ENCODE measurements at places on chromosomes 12 and 14.

DNA sequence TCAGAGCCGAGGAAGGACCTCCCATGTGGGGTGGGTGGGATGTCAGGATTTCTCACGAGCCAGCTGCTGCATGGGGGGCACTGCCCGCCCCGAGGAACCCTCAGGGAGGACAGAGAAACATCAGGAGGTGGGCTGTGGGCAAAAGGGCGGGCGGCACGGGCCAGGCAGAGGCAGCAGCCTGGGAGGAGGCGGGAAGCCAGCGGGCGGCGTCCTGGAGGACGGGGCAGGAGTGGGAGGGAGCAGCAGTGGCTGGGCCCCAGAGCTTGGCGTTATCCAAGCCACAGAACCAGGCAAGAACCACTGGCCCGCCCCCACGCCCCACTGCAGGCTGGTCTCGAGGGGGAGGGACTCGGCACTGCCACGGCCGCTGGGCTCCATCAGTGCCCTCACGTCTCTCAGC lies 2.4 kb downstream of the C14orf180 start:
- no peak for DNase-seq

- DNase-seq: no peak
These were observed 19.1 kb downstream of the RTL1 start for GRCh38 chr14:100884456-100884855.

- DNase-seq: no peak
These were observed 51.1 kb downstream of the BRMS1L start for GRCh38 chr14:35877276-35877675.

GRCh38 chr12:66669541-66669940 lies 9.3 kb downstream of the GRIP1 start:
- no peak for DNase-seq

- no peak for DNase-seq
These were observed 187.9 kb downstream of the PIWIL1 start for GRCh38 chr12:130525384-130526172.

GRCh38 chr14:98374136-98374535 lies 897.9 kb downstream of the BCL11B start:
- no peak for DNase-seq

DNA sequence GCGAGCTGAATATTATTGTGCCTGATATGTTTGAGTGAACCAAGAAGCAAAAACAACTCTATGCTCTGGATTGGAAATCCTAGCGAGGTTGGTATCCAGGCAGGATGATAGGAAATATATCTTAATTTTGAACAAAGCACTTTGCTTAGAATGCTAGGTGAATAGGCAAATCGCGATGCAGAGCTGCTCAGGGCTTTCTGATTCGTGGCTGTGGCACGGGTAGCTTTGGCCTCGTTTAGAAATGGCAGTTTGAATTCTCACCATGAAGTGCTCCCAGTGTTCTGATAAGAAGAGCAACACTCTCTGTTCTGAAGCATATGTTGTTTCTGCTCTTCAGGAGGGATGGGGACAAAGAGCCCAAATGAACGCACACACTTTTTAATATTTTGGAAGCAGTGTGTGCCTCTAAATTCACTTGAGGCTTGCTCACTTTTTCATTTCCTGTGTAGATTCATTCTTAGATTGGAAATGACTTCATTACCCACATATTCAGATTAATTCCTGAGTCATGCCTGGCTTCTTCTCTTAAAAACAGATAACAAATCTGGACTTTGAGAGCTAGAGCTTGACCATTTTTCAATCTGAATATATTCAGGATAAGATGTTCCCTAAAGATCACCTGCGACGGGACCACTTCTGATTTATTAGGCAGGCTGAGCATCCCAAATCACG lies 200.9 kb downstream of the RPAP3 start:
- no peak for DNase-seq

DNA sequence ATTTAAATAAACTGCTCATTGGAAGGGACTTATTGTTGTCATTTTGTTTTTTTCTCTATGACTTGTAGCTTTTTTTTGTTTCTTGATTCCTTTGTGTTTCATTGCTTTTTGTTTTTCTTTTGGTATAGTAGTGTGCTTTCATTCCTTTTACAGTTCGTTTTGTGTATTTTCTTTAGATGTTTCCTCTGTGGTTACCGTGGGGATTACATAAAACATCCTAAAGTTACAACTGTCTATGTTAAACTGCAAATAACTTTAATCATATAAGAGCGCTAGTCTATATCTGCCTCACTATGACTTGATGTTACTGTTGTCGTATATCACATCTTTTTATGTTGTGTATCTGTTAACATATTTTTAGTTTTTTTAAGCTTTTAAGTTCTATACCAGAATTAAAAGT lies 86.9 kb downstream of the ATF7IP start:
- DNase-seq: no peak

GRCh38 chr12:121781484-121781997 lies 11.9 kb downstream of the RHOF start:
- no peak for DNase-seq

GRCh38 chr14:105432657-105433056 lies 13.0 kb downstream of the MTA1 start:
- no peak for DNase-seq

DNA sequence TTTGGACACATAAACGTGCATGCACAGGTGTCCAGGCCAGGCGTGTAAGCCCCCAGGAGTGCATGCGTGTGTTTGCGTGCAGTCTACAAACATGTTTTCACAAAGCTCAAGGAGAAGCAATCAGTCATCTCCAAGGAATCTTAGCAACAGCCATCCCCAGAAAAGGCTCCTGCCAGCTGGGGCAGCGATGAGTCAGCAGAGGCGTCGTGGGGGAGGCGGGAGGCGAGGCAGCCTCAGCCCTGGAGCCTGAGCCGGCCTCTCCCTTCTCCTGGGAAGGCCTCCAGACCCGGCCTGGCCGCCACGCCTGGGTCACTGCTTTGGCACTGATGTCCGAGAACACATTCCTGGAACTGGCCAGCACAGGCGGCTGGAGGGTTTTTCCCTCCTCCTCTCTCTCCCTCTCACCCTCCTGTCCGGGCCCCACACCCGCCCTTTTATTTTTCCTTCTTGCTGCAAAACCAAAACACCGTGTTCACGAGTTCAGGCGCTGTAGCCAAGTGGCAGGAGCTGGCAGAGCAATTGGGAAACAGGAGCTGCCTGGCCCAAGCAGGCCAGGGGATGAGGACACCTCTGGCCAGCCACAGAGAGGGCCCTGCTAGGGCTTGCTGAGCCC lies 92.7 kb downstream of the LRRC74A start:
- peak; percentile 60 for DNase-seq

DNA sequence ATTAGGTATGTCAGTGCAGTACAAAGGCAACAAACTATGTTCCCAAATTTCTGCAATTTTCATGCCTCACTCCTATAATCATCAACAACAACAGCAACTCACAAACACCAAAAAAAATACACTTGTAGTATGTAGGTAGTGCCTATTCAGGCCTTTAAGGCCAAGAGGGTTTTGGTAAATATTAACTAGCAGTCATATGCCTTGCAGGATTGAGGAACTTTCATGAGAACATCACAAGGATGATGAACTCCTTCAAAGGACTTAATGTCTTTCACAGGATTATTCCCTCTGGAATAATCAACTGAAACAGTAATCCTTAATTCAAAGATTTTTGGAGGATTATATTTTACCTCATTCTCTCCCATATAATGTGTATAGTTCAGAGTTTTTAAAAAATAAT lies 293.8 kb downstream of the NOVA1 start:
- DNase-seq: no peak

- DNase-seq: peak; percentile 60
These were observed 537.3 kb downstream of the TMTC2 start for GRCh38 chr12:83224012-83224411.

DNA sequence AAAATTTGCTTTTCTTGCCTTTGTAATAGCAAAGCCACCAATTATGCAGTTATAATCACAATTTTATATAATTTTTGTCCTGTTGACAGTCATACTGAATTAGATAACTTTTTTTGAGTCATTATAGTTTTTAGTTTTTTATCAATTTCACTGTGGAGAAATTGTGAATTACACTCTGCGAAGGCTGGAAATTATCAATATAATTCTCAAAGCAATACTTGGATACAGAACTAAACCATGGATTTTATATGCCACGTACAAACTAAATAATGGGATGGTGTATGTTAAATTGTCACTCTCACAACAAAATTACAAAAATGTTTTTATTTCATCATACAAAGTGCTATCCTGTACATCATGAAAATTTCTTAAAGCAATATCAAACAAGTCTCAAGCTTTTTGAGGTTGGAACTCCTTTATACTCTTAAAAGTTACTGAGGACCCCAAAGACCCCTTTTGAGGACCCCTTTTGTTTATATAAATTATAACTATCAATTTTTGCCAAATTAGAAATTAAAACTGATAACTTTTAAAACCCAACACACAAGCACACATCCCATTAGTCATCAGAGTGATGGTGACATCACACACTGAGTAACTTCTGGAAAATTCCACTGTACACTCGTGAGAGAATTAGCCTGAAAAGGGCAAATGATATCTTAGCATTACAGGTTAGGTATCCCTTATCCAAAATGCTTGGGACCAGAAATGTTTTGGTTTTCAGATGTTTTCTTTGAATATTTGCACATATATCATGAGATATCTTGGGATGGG lies 19.8 kb upstream of the AQP2 start:
- no peak for DNase-seq

DNA sequence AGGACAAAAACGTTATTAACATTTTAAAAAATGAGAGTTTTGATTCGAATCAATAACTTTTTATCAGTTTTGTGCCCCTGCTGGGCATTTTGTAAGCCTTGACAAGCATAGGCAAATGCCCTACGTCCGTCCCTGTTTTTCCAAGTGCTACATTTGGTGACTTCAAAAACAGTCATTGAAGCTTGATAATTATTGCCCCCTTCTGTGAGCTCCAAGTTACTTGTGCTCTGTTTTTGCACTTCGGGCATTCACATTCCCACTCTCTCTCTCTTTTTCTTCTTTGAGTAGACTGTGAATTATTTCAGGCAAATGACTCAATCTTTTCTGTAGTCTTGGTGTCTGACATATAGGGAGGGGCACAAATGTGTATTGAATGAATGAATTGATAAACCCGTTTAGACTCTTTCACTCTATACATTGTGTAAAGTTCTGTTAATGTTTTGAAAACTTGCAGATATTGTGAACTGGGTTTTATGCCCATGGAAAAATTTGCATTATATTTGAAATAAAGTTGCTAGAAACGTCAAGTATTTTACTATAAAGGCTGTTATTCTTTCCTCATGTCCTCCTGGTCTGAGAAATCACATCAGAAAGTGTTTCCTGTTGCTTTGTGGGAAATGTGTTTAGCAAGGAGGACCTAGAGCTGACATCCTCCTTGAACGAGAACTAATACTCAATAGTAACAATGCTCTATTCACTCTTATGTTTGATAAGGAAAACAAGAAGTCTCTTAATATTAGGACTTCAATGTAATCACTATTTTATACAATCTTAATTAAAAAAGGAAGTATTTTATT lies 1.4 kb downstream of the APAF1 start:
- peak; percentile 4 for DNase-seq

GRCh38 chr14:99689266-99690236 lies 5.5 kb downstream of the CYP46A1 start:
- no peak for DNase-seq

DNA sequence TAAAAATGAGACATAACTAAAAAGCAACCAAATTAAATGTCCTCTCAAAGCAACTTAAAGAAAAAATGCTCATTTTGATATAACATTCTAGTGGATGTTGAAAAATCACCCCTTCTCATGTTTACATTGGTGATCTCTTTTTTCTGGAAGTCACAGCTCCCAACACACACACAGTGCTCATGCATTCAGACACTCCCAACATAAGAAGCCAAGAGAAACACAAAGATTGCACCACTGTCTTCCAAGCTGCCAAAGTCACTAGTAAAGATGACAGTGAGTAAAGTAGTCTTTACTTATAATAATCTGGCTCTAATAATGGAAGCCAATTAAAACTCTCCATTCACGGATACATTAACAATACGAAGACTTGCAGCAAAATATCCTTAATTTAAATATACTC lies 218.4 kb downstream of the NTF3 start:
- no peak for DNase-seq

DNA sequence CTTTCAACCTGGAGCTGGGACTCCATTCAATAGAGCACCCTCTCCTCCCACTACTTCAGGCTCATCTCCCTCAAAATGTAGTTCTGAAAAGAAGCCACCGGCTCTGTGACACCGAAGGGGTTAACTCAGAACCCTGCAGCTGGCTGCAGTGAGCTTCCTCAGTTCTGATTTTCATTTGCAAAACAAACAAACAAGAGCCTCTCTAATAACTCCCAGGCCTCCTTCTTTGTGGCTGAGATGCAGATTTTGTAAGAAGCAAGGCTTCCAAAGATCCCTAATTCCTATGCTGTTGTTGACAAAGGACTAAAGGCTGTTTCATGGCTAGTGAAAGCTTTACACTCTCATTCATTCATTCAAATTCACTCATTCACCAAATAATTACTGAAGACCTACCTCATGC lies 333.4 kb upstream of the TBX3 start:
- no peak for DNase-seq

DNA sequence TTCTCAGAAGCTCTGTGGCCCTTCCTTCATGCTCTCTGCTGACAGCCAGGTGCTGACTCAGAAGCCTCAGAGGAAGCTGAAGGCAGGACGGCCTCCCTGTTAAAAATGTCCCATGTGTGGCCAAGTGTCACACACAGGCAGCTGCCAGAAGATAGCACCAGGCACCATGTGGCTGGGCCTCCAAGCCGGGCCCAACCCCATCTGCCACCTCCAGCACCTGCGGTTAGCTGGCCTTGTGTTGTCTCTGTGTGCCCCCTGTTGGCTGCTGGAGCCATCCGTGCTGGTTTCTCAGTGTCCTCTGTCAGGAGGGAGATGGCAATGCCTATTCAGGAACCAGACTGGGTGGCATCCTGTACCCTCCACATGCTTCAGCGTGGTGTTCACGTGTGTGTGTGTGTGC lies 63.2 kb downstream of the TSPAN11 start:
- no peak for DNase-seq

DNA sequence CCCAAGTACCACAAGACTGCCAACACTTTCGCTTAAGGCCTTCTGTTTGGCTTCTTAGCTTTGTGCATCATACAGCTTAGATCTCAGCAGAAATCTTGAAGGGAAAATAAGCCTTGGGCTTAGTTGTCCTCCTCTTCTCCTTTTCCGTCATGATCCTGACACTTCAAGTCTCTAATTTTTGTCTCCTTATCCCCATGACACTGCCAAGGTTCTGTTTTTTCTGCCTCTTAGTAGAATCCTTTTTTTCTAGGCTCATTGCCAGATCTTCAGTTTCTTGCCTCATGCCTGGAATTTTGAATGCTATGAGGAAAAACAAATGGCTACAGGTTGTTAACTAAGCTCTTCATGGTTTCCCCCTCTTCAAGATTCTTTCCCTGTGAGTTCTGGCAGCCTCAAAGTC lies 450.4 kb downstream of the LRFN5 start:
- DNase-seq: no peak

Data from MV-4-11 (cell line).